Frontal cortex (tissue), 4 donors: ENCODE measurements at places on chromosomes 1 and 21.
A peak's percentile ranks its signal among the peaks of the same experiment; 100 is the strongest.

- no peak for DNase-seq
Observed at GRCh38 chr21:39319251-39319756, 5.9 kb upstream of the BRWD1 start.

DNA sequence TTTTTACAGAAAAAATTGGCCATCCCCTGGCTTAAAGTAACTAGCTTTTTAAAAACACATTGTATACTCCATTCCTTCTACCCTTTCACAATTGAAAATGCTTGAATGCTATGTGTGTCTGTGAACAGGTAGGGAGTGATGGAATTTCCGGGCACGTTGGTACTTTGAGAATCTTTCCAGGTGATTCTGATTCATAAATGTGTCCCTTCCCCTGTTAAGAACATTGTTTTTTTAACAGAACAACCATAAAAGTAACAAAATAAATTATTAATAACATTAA, 57.4 kb upstream of the QSOX1 start:
- DNase-seq, result no peak

- no peak for DNase-seq
Observed at GRCh38 chr1:199101635-199102034, 462.8 kb downstream of the PTPRC start.

GRCh38 chr1:228150461-228151179, 890 bp downstream of the GJC2 start:
- peak; percentile 67 for DNase-seq

DNA sequence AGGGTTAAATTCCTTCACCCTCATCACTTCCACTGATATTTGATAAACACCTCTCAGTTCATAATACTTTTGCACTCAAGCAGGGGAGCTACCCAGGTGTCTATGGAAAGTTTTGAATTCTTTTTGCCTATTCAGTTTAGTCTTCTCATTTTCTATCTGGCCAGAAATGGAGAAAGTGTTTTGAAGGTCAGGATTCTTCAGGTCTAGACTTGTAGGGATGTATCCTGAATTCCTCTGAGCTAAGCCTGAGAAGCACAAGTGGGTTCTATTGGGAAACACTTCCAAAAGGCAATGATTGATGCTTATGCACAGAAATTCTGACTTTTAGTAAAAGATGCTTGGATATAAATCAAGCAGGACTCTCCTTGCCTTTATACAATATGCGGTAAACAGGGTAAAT, 217.8 kb upstream of the HOOK1 start:
- no peak for DNase-seq

DNA sequence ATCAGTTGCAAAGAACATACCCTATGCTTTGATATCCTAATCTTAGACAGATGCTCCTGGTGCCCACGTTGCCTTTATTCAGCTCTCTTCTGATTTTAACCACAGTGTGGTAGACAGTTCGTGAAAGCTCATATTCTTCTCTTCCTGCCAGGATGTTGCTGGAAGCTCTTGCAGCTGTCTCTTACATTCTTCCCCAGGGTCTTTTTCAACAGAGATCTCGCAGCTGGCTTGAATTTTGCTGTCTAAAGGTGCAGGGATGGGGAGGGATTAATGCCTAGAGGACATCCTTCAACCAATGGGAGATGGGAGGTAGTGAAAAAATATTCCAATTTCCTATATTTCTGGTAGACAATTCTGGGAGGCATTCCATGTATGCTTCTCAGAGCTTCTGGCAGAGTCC, 150.0 kb upstream of the APP start:
- no peak for DNase-seq
